ENCODE measurements at places on chromosomes 1 and 21.

DNA sequence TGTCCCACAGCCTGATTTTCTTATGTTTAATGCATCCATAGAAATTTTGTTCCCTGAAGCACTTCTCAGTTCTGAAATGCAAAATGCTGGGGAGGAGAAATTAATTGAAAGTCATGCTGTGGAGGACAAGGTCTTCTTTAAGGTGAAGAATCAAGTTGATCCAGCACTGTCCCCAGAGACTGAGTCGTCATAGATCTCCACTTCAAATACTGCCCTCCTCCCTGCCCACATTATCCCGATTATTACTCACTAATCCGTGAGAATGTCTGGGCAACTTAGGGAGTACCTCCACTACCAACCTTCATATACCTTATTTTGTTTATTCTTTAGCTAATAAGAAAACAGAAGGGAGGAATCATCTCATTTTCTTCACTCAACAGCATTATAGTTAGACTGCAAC lies 70.0 kb upstream of the FMN2 start:
- no peak for DNase-seq

- DNase-seq, result no peak
Measured at GRCh38 chr1:107110326-107110725, 30.5 kb upstream of the NTNG1 start.

DNA sequence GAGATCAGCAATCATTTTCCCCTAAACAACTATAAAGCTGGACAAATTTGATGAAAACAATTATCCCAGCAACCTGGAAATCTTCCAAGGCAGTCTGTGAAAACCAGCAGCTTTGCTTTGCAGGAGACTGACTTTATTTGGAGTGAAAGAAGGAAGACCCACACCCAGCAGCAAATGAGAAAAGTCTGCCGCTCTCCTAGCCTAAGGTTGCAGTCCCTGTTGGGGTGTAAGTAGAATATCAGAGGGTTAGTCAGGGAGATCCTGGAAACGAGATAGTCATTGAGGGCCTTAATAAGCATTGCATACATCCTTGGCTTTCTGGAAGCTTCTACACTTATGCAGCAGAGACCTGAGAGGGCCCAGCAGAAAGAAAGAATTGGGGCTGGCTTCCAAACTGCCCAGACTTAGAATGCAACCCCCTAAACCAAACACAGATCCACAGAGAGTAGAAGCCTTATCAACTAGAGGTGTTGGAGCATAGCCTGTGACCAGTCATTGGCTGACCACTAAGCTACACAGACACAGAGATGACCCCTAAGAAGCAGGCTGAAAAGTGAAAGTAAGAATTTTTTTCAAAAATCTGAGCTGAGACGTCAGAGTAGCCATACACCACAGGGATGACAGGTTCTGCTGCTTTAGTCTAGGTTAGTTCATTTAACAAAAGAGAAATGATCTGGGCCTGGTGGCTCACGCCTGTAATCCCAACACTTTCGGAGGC lies 98.3 kb downstream of the LYPLAL1 start:
- no peak for DNase-seq

- DNase-seq, result no peak
Measured at GRCh38 chr1:237003516-237003915, 725 bp downstream of the MT1HL1 start.

DNA sequence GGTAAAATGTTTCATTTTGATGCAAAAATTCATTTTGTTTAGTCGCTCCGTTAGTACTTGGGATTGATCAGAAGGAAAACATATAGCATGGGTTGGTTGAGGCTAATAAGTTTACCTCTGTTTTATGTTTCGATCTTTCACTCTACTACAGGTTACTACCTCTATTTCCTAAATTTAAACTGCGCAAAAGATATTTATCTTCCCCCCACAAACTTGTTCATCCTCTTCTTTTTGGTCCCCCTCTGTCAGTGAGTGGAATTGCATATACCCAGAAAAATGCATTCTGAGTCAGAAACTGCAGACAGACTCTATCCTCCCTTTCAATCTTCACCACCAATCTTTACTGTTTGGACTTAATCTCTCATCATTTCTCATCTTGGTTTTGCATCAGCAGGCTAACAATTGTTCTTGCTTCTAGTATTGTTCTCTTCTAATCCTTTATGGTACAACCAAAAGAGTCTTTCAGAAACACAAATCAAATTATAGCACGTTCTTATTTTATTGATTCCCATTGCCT lies 316.0 kb upstream of the ADGRL4 start:
- DNase-seq, result no peak

DNA sequence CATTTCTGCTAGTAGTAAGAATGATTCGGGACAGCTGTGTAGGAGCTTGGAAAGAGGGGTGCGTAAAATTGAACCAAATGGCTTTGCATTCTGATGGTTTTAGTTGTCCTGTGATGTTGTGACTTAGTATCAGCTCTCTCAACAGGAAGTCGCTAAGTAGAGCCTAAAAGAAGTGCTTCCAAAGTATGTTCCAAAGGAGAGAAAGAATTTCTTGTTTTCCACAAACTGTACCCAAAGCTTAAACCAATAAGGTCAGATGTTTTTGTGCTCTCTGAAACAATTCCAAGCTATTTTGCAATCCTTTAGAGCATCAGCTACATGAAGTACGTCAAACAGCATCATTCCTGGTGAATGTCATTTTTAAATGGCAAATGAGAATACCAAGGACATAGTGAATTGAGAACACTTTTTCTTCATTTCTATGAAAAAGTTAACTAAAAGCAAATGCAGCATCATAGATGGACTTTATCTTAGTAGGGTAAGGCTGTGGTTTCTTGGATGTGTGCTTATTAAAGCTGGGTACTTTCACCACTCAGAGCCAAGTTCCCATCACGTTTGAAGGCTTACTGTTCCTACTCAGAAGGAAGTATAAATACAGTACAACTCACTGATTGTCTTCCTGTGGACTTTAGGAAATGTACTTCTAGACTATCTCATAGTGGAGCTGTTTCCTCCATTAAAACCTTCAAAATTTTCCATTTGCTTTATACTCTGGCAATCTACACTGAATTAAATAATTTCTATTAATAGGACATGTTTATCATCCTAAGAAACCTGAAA lies 148.6 kb downstream of the C1orf21 start:
- no peak for DNase-seq

- no peak for DNase-seq
Measured at GRCh38 chr21:25179116-25179515, 428.2 kb downstream of the MRPL39 start.

Measured in H1 (cell line).